Fibroblast of mammary gland (primary cell): ENCODE measurements at places on chromosomes 3 and 15.
A peak's percentile ranks its signal among the peaks of the same experiment; 100 is the strongest.

DNA sequence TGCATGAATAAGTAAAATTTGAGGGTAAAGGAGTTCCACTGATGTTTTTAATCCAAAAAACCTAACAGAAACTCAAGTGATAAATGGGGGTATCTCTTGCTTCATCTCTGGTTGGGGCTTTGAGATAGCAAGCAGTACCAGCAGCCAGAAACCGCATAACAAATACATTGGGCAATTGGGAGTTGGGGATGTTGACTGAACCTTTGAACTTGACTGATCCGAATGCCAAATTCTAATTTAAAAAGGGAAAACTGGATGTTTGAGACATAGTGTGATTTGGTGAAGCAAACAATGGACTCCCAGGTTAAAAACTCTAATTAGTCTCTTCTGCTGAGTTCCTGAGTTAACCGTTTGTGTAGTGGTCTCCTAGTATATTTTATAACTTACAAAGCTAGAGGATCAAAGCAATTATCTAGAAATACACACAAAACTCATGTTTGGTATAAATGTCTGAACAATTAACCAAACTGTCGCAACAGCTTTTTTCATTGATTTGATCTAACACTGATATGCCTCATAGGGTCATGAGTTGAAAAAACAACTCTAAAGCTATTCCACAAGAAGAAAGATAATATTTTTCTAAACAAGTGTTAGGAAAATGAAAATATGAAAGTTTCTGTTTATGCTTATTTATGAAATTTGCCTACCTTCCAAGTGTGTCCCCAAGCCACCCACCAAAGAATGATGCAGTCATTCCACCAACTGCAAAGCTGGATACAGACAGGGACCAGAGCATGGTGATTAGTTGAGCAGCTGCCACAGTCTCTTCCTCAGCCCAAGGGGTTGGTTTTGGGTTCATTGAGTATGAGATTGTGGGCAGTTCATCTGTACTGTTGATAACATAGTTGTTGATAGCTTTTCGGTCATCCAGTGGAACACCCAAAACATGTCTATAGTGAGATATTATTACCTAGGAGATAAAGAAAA is 12.4 kb downstream of the SLC2A2 start:
- peak; percentile 61 for DNase-seq

DNA sequence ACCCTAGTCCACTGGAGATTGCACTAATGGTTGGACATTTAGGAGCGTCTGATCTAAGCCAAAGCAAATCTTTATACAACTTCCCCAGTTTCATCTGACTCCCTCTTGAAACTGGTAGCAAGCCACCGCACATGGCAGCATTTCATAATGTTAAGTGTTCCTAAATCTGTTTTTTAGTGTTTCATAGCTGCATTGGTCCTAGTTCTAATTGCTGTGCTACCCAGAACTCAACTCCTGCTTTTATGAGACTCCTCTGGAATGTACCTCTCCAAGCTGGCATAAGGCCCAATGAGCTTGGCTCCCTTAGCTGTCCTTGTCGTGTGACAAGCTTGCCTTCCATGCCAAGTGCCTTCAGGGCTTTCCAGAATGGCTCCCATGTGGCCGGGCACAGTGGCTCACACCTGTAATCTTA is 65.3 kb upstream of the FLNB start:
- no peak for DNase-seq

DNA sequence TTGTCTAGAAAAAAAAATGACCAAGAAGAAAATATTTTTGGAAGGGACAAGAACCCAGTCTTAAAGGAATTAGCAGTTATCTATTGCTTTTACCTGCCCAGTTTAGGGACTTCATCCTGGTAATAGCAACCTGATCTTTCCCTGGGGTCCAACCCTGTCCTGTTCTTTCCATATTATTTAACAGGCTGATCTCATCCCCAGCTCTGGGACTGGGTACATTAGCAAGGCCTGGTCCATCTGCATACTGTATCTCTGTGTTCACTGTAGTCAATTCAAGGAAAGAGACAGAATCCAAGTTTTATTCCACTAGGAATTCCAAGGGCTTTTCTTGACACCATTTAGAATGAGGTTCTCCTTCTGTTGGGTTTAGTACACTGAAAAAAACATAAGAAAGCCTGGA is 191.7 kb upstream of the GADL1 start:
- no peak for DNase-seq

- peak; percentile 62 for DNase-seq
These were observed 85.0 kb upstream of the XCR1 start for GRCh38 chr3:46112296-46112695.

GRCh38 chr15:59531066-59531675 is 80.4 kb upstream of the GCNT3 start:
- no peak for DNase-seq

- DNase-seq, result peak; percentile 53
These were observed 257.0 kb downstream of the LSAMP start for GRCh38 chr3:116188231-116188785.

DNA sequence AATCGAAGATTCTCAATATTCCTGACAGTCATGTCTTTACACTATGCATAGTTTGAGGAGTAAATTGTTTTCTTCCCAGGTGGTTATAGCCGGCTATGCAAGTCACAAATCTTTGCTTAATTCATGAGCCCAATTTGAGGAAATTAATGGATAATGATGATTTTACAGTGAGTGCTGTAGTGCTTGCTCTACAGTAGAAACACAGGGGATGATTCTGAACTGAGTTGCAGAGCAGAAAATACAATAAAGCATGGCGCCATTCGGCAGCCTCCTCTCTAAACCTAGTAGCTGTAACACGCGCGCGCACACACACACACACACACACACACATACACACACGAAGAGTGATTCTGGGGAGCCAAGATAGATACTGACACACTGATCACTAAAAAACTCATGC is 181.7 kb upstream of the DPH6 start:
- DNase-seq, result no peak

GRCh38 chr3:129002573-129003569 is 1.8 kb downstream of the EFCC1 start:
- DNase-seq, result no peak

GRCh38 chr3:13583251-13584180 is 34.6 kb downstream of the FBLN2 start:
- no peak for DNase-seq

GRCh38 chr15:67193223-67193990 is 61.1 kb downstream of the AAGAB start:
- DNase-seq, result peak; percentile 62

DNA sequence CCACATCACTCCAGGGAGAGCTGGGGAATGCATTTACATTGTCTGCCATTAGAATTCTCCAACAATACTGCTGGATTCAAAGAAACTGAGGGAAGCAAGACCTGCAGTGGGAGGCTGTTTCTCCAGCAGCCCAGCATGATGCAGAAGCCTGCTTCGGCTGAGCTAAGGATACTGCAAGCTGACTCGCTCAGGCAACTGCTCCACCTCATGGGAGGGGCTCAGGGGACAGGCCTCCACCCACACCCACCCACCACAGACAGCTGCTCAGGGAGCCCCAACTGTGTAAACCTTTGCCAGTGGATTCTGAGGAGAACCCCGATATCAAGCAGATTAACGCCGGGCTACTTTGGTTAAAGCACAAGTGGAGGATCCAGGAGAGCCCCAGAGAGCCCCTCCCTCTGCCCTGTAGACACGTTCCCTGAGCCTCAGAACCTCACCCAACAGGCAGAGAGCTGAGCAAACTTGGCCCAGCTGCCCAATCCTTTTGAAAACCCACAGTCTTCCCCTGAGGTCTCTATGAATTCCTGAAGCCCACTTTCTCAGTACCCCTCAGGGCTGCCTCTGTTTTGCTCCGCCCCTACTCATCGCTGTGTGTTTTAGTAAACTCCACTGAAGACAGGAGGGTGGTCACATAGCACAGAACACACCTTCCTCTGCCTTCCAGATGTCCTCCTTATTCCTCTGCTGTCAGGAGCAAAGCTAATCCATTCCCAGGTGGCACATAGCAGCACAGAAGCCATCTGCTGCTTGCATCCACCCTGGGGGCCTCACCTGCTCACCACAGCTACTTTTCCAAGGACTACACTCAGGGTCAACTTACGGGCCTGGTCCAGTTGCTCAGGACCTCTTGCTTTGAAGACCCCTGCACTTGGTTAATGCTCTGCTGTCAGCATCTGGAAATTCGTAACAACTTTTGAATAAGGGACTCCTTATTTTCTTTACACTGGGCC is 269.0 kb downstream of the ABHD5 start:
- no peak for DNase-seq

GRCh38 chr3:15768421-15769255 is 29.1 kb downstream of the ANKRD28 start:
- DNase-seq, result peak; percentile 98

DNA sequence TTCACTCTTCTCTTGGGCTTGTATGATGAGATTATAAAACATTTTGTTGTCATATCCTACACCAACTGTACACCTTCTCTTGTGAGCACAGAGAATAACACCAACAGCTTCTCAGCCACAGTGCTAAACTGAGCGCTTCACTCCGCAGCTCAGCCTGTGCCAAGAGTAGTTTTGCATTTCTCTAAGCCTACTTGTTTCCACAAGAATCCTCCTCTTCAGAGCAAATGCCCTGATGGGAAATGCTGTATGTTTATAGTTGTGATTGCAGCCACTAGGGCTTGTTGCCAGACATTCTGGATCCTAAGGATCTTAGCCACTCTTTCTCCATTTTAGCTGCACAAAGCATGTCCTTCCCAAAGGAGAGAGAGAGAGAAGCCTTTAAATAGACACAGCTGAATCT is 138.8 kb upstream of the PLXND1 start:
- DNase-seq, result peak; percentile 22

- DNase-seq, result no peak
These were observed 46.0 kb downstream of the CCNL1 start for GRCh38 chr3:157113832-157114505.

DNA sequence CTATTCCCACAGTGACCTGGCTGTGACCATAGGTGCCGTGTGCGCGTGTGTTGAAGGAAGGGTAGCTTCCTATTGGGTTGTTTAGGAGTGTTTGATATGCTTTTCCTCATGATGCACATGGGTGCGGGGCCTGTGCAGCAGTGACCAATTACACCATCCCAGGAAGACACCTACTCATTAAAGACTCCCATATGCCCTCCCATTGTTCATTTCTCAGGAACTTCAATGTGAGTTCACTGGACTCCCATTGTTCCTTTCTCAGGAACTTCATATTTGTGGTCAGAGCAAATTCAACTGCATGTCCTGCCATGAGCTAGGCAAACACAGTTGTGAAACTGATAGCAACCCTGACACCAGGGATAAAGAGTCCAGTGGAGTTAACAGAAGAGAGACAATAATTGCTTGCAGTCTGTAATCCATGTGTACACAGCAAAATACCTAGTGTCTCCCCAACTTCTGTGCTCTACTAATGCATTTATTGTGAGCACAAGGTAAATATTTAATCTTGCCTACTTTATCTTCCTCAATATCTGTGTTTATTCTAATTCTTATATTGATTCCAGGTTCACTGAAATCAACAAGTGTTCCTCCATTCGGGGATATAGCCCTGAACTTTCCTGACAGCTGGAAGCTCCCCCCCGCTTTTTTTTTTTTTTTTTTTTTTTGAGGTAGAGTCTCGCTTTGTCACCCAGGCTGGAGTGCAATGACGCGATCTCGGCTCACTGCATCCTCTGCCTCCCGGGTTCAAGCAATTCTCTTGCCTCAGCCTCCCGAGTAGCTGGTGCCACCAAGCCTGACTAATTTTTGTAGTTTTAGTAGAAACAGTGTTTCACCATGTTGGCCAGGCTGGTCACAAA is 57.5 kb upstream of the GCNT3 start:
- DNase-seq, result peak; percentile 26
